ENCODE measurements at places on chromosomes 4 and X.

GRCh38 chr4:152771741-152772533, 7.6 kb downstream of the TIGD4 start:
- DNase-seq = no peak

DNA sequence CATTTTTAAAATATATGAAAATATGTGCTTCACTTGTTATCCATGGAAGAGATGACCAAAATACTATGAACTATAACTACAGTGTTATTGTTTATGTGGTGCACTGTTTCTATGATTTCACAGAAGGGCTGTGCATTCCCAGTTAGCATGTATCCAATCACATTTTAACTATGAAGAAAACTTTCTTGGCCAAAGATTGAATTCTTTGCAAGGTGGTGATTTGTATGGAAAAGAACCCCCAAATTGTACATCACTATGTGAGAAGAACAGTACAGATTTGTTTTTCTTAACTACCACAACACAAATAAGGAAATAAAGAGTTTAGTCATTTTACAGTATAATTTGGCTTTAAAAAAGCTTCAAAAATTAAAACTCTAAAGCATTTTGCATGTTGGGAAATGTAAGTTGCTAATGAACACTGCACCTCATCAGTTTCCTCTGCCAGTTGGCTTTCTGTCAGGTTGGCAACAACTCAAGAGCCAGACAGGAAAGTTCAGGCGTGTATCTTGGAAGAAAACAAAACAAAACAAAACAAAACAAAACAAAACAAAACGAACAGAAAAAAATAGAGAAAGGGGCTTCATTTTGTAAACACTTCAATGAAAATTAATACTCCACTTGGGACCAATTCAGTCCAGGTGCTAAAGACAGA, 237.0 kb downstream of the SCFD2 start:
- DNase-seq = no peak

GRCh38 chr4:18075823-18076433, 54.4 kb upstream of the LCORL start:
- peak; percentile 66 for DNase-seq

DNA sequence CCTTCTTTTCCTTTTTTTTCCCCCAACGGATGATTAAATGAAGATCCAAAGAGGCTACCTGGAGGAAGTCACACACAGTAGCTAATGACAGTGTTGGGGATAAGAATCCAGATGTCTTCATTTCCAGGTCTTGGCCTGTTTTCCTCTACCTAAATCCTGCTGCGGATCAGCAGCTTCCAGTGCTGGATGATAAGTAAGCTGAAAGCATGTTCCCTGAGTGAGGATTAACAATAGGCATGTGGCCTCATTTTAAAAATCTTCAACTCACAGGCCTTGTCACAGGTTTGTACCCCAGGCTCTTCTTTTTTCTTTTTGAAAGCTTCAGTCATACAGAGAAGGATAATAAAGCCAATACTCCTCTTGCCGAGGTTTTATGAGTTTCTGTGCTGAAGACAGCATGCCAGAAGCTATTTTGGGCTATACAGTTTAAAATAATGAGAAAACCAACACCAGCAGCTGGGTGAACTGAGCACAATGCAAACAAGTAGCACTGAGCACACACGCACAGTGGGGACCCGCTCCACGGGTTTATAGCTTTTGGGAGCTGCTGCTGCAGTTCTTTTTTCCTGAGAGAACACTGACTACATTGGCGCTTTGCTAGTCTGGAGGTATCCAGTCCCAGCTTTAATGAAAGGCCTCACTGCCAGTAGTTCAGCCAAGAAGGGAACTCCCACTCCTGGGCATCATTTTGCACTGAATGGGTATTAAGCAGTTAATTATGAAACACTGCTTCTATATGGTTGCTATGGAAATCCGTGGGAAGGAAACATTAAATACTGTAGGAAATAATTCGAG, 184.2 kb upstream of the CTSO start:
- DNase-seq = no peak

DNA sequence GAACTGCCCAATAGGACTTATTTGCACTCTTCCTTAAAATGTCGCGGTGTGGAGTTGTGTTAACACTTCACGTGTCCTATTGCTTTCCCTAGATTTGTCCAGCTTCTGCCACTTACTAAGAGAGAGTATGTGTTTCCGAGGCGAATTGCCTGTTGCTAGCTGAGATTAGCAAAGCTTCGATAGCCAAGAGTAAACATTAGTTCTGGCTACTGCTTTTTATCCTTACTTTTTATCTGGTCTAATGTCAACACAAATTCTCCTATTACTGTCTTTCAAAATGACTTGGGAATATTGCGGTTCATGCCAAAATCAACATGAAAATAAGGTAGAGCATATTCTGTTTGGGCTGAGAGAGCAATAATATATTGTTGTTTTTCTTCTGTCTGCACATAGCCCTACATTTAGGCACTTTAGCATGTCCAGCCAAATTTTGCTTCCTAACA, 90.4 kb upstream of the VEGFC start:
- no peak for DNase-seq

GRCh38 chr4:157824021-157824420, 348.8 kb downstream of the GASK1B start:
- no peak for DNase-seq

- no peak for DNase-seq
Observed at GRCh38 chr4:22031423-22031822, 82.9 kb upstream of the KCNIP4 start.

- no peak for DNase-seq
Observed at GRCh38 chr4:10085828-10086505, 30.6 kb downstream of the WDR1 start.

DNA sequence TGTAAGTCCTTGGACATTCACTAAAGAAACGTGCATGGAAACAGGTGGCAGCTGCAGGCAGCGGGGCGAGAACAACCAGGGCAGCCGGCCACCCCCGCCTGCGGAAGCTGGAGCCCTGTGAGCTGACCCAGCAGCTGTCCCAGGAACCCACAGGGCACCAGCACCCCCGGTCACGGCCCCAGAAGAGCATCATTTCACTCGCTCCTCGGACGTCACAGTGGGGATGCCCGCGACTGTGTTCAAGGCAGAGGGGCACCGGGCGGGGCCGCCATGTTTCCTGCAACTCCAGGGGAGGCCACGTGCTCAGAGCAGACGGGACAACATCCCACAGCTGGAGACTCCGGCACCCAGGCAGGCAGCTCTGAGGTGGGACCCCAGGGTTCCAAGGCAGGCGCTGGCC, 45.0 kb upstream of the CPLX1 start:
- DNase-seq = no peak

DNA sequence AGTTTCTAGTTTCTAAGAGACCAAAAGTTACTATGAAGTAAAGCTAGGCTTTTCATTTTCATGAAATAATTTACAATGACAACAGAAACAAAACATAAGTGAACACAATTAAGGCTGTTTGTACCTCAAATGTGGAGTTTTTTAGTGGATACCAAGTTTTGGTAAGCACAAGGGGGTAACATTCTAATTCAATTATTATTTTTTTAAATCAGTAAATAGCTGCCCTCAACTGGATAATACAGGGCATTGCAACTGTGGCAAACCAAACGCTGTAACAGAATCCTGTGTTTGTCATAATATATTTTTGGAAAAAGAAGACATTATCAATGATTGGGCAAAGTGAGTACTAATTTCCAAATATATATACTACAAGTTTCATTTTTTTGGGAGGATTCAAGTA, 150.3 kb downstream of the FBXW7 start:
- peak; percentile 28 for DNase-seq

Data from RKO (cell line).